Activated T-cell treated with anti-CD3 and anti-CD28 coated beads, Interleukin-2, amount 50 U/mL, for 24 hours (primary cell): ENCODE measurements at places on chromosomes 3 and 15.

GRCh38 chr3:53845881-53846133 lies 412 bp downstream of the CHDH start:
- peaks cover 9% of the 10 kb centered on the region for H3K4me1 ChIP-seq

GRCh38 chr15:29870495-29871151 lies 48.4 kb upstream of the TJP1 start:
- no peak for DNase-seq
- H3K27ac ChIP-seq: no peak overlapping the region
- H3K36me3 ChIP-seq: no peaks in the 10 kb centered on the region
- H3K27me3 ChIP-seq: peaks cover 36% of the 10 kb centered on the region
- H3K4me3 ChIP-seq: no peak overlapping the region

DNA sequence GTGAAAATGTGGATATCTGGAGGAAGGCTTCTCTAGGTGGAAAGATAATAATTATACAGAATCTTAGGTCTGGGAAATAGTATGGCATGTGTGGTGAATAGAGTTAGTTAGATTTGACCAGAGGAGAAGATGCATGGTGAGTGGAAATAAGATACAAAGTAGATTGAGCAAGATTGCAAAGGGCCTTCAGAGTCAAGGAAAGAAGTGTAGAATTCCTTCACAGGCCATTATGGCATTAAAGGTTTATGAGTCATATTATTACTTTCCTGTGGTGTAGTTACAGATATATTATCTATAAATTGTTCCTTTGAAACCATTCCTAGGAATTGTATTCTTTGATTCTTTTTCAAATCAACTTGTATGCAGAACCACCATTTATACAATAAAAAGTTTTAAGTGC lies 660.3 kb downstream of the SI start:
- no peak overlapping the region for H3K27ac ChIP-seq
- H3K4me1 ChIP-seq: no peaks in the 10 kb centered on the region
- DNase-seq: no peak
- H3K27me3 ChIP-seq: no peaks in the 10 kb centered on the region

DNA sequence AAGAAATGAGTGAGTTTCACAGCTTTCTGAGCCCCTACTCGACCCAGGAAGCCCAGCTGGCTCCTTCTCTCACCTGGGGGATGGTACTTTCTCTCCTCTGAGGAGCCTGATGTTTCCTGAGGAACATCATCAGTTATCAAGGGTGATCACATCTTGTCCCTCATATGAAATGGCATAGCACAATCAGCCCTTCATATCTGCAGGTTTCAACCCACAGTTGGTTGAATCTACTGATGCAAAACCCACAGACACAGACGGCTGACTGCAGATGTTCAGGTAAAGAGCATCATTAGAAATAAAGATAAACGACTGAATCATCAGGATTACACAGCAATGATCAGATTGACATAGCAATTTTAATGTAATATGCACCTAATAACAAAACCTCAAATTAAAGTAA lies 93.6 kb upstream of the OSTN start:
- DNase-seq: no peak
- H3K27ac ChIP-seq: no peak overlapping the region
- no peaks in the 10 kb centered on the region for H3K36me3 ChIP-seq
- H3K4me3 ChIP-seq: no peak overlapping the region
- no peaks in the 10 kb centered on the region for H3K4me1 ChIP-seq

DNA sequence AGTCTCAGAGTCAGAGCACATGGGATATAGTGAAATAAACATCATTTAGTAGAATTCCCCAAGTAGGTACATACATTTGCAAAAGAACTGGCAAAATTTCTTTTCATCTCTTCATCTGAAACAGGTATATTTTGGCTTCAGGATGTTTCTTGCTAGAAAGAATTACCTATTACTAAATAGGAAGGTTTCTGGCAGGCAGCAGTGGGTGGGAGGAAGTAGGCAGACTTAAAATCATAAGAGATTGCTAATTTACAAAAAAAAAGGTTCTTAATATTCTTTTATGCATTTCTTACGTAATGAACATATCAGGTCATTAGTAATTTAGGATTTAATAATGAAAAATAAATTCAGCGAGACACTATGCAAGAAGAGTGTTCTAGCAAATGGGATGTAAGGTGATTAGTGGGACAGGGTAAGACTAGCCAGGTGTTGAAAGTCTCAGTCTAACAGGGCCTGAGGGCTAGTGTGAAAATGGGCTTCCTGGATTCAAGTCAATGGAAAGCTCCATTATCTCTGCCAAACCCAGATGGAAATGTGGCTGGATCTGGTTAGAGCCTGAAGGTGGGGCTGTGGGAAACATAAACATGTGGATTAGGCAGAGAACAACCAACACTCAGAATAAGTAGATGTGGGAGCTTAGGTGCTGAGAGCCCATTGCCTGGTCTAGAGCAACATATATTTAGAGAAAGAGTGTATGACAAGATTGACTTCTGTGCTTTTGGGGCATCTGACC lies 127.4 kb upstream of the FEZF2 start:
- H3K27me3 ChIP-seq: no peaks in the 10 kb centered on the region
- DNase-seq: no peak
- no peak overlapping the region for H3K27ac ChIP-seq
- H3K36me3 ChIP-seq: no peaks in the 10 kb centered on the region
- H3K4me3 ChIP-seq: no peak overlapping the region

DNA sequence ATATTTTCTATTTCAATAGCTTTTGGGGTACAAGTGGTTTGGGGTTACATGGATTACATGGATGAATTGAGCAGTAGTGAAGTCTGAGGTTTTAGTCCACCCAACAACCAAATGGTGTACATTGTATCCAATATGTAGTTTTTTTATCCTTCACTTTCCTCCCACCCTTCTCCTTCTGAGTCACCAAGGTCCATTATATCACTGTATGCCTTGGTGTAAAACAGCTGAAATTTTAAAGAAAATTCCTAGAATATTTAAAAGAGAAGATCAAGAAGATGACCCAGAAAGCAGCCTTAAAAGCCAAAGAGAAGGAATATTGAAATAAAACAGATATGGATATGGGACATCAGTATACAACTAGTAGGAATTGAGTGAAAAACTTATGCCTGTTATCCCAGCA lies 204.2 kb upstream of the COL8A1 start:
- no peaks in the 10 kb centered on the region for H3K4me1 ChIP-seq
- no peaks in the 10 kb centered on the region for H3K27me3 ChIP-seq
- H3K36me3 ChIP-seq: no peaks in the 10 kb centered on the region
- DNase-seq: no peak

- H3K27me3 ChIP-seq: no peaks in the 10 kb centered on the region
- peaks cover 18% of the 10 kb centered on the region for H3K4me1 ChIP-seq
- H3K36me3 ChIP-seq: no peaks in the 10 kb centered on the region
Measured at GRCh38 chr15:67050062-67050461, 15.3 kb upstream of the SMAD3 start.

GRCh38 chr3:17551333-17551732 lies 191.1 kb downstream of the TBC1D5 start:
- H3K4me3 ChIP-seq: no peak overlapping the region
- peaks cover 6% of the 10 kb centered on the region for H3K4me1 ChIP-seq
- DNase-seq: no peak

GRCh38 chr15:32849769-32850668 lies 132.2 kb downstream of the GREM1 start:
- no peak overlapping the region for H3K4me3 ChIP-seq
- no peaks in the 10 kb centered on the region for H3K4me1 ChIP-seq
- H3K27ac ChIP-seq: no peak overlapping the region
- H3K36me3 ChIP-seq: peaks cover 6% of the 10 kb centered on the region
- DNase-seq: no peak

GRCh38 chr15:101398247-101398646 lies 91.3 kb downstream of the PCSK6 start:
- H3K36me3 ChIP-seq: no peaks in the 10 kb centered on the region
- peaks cover 6% of the 10 kb centered on the region for H3K4me1 ChIP-seq
- no peak for DNase-seq
- H3K27me3 ChIP-seq: peaks cover 53% of the 10 kb centered on the region
- no peak overlapping the region for H3K4me3 ChIP-seq

GRCh38 chr3:57974796-57975388 lies 33.3 kb upstream of the FLNB start:
- H3K4me1 ChIP-seq: no peaks in the 10 kb centered on the region
- no peak overlapping the region for H3K4me3 ChIP-seq
- H3K36me3 ChIP-seq: no peaks in the 10 kb centered on the region
- no peak for DNase-seq

- H3K36me3 ChIP-seq: no peaks in the 10 kb centered on the region
- no peak overlapping the region for H3K4me3 ChIP-seq
- no peaks in the 10 kb centered on the region for H3K27me3 ChIP-seq
- H3K4me1 ChIP-seq: no peaks in the 10 kb centered on the region
- no peak for DNase-seq
- H3K27ac ChIP-seq: no peak overlapping the region
Measured at GRCh38 chr3:135239615-135239884, 444.5 kb downstream of the EPHB1 start.

DNA sequence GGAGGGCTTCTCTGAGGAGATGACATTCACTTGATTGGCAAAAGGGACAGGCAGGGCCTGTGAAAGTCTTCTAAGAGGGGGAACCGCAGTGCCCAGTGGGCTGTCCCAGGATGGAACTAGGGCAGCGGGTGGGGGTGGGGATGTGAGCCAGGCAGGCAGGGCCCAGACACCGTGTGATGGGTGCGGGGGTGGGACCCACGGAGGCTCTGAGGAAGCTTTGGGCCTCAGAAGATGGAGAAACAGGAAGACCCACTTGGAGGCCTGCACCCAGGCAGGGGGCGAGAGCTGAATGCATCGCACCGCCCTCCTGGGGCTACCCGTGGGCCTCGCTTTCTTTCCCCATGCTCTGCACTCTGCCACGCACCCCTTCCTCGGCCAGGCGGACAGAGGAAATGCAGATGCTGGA lies 32.9 kb upstream of the ACAD9 start:
- peak overlapping the region; percentile 78 for H3K27ac ChIP-seq
- no peak for DNase-seq
- no peaks in the 10 kb centered on the region for H3K27me3 ChIP-seq
- peak overlapping the region; percentile 71 for H3K4me3 ChIP-seq
- H3K4me1 ChIP-seq: peaks cover 20% of the 10 kb centered on the region
- H3K36me3 ChIP-seq: no peaks in the 10 kb centered on the region

- H3K36me3 ChIP-seq: no peaks in the 10 kb centered on the region
- H3K4me1 ChIP-seq: no peaks in the 10 kb centered on the region
- no peak overlapping the region for H3K27ac ChIP-seq
- H3K4me3 ChIP-seq: no peak overlapping the region
- H3K27me3 ChIP-seq: no peaks in the 10 kb centered on the region
Measured at GRCh38 chr3:27025718-27026117, 343.5 kb downstream of the NEK10 start.

DNA sequence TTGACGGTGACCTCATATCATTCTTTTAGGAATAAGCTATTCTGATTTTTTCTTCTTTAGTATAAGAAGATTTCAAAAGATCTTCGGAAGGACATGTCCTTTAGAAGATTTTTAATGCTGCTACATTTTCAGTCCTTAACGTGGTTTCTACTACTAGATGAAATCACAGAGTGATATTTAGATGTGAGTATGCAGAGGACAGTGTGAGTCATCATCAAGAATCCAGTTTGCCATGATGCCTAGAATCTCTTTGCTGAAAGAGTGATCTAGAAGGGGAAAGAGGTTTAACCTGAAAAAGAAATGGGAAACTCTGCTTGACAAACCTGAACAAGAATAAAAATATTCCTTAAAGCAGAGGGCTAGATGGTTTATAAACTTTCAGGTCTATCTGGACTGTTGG lies 43.2 kb downstream of the SLC7A14 start:
- no peak overlapping the region for H3K4me3 ChIP-seq
- no peaks in the 10 kb centered on the region for H3K4me1 ChIP-seq
- no peak for DNase-seq
- no peak overlapping the region for H3K27ac ChIP-seq
- no peaks in the 10 kb centered on the region for H3K36me3 ChIP-seq

GRCh38 chr3:46947981-46948791 lies 28.4 kb downstream of the CCDC12 start:
- peaks cover 52% of the 10 kb centered on the region for H3K36me3 ChIP-seq
- H3K4me1 ChIP-seq: peaks cover 89% of the 10 kb centered on the region
- H3K27ac ChIP-seq: peak overlapping the region; percentile 94
- no peaks in the 10 kb centered on the region for H3K27me3 ChIP-seq
- DNase-seq: peak; percentile 66

- H3K4me1 ChIP-seq: no peaks in the 10 kb centered on the region
- H3K27ac ChIP-seq: no peak overlapping the region
- H3K4me3 ChIP-seq: no peak overlapping the region
- DNase-seq: no peak
- H3K27me3 ChIP-seq: no peaks in the 10 kb centered on the region
- H3K36me3 ChIP-seq: no peaks in the 10 kb centered on the region
Measured at GRCh38 chr3:126621171-126621570, 33.8 kb downstream of the TXNRD3 start.

GRCh38 chr3:166519443-166519842 lies 682.2 kb upstream of the BCHE start:
- no peaks in the 10 kb centered on the region for H3K4me1 ChIP-seq
- no peak for DNase-seq
- no peak overlapping the region for H3K27ac ChIP-seq
- H3K27me3 ChIP-seq: no peaks in the 10 kb centered on the region
- no peak overlapping the region for H3K4me3 ChIP-seq

DNA sequence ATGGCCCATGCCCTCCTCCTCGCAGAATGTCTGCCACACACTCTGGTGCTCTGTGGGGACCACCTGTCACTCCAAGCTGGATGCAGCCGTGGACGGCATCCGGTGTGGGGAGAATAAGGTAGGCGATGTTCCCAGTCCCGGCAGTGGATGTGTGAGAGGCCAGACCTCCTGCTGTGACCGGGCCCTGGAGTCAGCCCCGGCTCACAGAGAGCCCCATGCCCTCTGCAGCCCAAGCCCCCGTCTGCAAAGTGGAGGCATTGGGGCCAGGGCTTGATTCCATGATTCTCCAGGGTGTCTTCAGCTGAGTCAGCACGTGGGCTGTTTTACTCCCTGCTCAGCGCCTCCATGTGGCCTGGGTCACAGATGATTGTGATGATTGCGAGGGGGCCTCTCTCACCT lies 32.2 kb downstream of the GOLGA6L10 start:
- H3K27me3 ChIP-seq: no peaks in the 10 kb centered on the region
- no peak for DNase-seq
- H3K4me1 ChIP-seq: no peaks in the 10 kb centered on the region
- no peak overlapping the region for H3K27ac ChIP-seq
- no peak overlapping the region for H3K4me3 ChIP-seq
- no peaks in the 10 kb centered on the region for H3K36me3 ChIP-seq

GRCh38 chr3:73695841-73696240 lies 71.1 kb upstream of the PDZRN3 start:
- H3K36me3 ChIP-seq: no peaks in the 10 kb centered on the region
- DNase-seq: no peak
- no peaks in the 10 kb centered on the region for H3K27me3 ChIP-seq

DNA sequence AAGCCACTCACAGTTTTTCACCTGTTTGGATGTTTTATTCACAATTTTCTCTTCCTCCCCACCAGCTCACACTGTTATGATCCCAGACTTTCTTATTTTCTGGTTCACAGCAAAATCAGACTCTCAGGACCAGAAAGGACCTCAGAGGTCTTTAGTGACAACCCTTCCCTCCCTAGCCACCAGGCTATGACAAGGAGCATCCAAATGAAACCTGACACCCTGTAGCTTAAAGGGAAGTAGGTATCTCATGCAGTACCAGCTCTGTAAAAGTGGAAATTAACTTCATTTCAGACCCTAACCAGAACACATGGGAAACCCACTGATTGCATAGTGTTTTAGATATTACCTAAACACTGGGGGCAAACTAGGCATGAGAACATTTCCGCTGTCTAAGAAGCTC lies 45.3 kb downstream of the ATP13A5 start:
- no peaks in the 10 kb centered on the region for H3K27me3 ChIP-seq
- no peak overlapping the region for H3K27ac ChIP-seq
- DNase-seq: no peak
- no peaks in the 10 kb centered on the region for H3K36me3 ChIP-seq
- no peak overlapping the region for H3K4me3 ChIP-seq
